ENCODE measurements at places on chromosomes 16 and 17. TPM values are rescaled to one million over a fixed set of nuclear protein-coding genes. Genes with fewer than 3 reads are reported as not detected.
A peak's percentile ranks its signal among the peaks of the same experiment; 100 is the strongest.

DNA sequence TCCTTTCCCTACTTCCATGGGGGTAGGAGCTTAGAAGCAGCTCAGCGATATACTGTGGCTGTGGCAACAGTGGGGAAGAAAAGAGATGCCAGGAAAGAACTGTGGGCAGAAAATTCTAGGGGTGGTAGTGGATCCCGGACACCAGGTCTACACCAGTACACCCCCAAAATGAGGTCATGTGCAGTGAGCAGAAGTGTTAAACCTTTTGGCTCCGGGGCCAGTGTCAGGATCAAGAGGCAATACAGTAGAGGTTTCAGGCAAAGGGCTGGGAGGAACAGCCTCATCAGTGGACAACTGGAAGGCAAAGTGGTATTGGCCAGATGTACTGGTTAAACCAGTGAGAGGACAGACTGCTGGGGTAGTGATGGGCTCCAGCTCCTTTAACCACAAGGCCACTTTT lies 163.1 kb upstream of the CCL2 start:
- DNase-seq, result no peak

DNA sequence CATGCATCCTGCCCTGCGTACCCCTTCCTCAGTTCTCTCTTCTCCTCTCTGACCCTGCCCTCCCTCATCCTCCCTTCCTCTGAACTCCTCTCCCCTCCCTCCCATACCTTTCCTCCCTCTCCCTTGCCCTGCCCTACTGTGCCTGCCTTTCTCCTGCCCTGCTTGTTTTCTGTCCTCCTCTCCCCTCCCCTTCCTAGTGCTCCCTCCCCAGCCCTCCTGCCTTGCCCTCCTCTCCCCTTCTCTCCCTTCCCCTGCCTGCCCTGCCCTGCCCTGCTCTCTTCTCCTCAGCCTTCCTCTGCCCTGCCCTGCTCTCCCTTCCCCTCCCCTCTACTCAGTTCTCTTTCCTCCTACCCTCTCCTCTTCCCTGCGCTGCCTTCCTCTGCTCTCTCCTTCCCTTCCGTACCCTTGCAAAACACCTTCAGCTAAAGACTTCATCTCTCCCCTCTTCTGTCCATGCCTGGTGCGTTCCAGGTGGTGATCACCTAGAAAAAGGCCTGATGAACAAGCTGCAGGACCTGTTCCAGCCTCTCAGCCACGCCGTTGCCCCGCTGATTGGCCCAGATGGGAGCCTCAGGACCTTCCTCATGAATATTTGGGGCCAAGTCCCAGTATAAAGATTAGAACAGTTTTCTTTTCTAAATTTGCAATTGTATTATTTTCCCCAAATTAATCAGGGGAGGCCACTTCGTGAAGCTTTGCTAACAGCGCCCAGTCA lies 290.5 kb downstream of the CPPED1 start:
- no peak for DNase-seq

DNA sequence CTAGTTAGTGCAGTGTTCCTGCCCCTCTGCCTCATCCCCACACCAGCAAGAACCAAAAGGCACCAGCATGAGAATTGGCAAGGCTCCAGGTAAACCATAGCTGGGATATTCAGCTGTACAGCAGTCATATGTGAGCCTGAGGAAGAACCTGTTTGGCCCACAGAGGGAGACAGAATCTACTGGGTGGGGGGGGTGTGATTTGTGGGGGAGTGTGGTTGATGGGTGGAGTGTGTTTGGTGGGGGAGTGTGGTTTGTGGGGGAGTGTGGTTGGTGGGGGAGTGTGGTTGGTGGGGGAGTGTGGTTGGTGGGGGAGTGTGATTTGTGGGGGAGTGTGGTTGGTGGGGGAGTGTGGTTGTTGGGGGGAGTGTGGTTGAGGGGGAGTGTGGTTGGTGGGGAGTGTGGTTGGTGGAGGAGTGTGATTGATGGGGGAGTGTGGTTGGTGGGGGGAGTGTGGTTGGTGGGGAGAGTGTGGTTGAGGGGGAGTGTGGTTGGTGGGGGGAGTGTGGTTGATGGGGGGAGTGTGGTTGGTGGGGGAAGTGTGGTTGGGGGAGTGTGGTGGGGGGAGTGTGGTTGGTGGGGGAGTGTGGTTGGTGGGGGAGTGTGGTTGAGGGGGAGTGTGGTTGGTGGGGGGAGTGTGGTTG lies 19.5 kb downstream of the MINK1 start:
- DNase-seq, result no peak

DNA sequence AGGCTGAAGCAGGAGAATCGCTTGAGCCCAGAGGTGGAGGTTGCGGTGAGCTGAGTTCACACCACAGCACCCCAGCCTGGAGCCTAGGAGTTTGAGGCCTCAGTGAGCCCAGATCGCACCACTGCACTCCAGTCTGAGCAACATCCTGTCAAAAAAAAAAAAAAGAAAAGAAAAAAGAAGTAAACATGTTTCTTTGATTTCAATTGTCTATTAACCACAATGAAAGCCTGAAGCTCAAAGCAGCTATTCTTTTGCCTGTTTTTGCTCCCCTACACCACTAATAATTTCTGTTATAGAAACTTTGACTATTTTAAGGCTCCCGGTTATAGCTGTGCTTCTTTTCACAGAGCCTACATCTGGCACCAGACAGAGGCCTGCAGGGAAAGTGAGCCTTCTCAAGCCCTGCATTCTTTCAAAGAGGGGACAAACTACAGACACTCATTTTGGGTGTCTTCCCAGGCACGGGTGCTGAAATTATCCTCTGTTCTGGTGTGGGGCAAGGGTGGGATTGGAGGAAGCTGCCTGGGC lies 14.2 kb upstream of the SLC52A1 start:
- peak; percentile 32 for DNase-seq

The GRAP gene
- total RNA-seq, result 10.9 TPM

The HSF5 gene
- 1.5 TPM for total RNA-seq

All from activated T-helper 2 cell treated with anti-CD3 and anti-CD28 coated beads, Interferon-gamma antibody, Interleukin-2, Interleukin-4, amounts not matched to agents 10 μg/mL and 5 μg/mL and 100 μg/mL, durations not matched to agents 14 hours and 24 hours and 36 hours (primary cell).